Urinary bladder (tissue), 4 donors: ENCODE measurements at places on chromosomes 3 and 15. TPM values are rescaled to one million over a fixed set of nuclear protein-coding genes. Genes with fewer than 3 reads are reported as not detected.

TTLL13 gene
- polyA plus RNA-seq: 0.05 TPM

ADAMTS17 gene
- 2.8 TPM for polyA plus RNA-seq

CCR9 gene
- not detected for polyA plus RNA-seq

SLC28A2 gene
- not detected for polyA plus RNA-seq
